Osteocyte (in vitro differentiated cells): ENCODE measurements at places on chromosomes 16 and 17. TPM values are rescaled to one million over a fixed set of nuclear protein-coding genes. Genes with fewer than 3 reads are reported as not detected.
A peak's percentile ranks its signal among the peaks of the same experiment; 100 is the strongest.

DNA sequence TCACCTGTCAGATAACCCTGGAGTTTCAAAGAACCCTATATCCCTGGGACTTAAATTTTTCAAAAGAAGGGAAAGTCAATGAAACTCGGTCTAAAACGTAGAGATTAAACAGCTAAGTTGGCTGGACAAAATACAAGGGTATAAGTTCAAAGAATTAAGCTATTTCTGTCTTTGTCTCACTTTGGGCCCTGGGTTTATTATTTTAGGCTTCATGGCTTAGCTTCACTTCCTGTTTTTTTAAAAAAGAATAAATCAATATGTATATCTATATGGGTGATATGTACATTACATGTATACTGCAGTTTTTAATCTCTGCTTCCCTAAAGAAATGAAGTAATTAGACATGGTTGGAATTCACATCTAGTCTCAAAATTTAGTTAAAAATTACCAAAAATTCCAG lies 132.3 kb downstream of the TRIM37 start:
- no peaks in the 10 kb centered on the region for H3K4me1 ChIP-seq
- no peaks in the 10 kb centered on the region for H3K36me3 ChIP-seq
- H3K4me3 ChIP-seq: no peak overlapping the region
- no peak overlapping the region for H3K27ac ChIP-seq

DNA sequence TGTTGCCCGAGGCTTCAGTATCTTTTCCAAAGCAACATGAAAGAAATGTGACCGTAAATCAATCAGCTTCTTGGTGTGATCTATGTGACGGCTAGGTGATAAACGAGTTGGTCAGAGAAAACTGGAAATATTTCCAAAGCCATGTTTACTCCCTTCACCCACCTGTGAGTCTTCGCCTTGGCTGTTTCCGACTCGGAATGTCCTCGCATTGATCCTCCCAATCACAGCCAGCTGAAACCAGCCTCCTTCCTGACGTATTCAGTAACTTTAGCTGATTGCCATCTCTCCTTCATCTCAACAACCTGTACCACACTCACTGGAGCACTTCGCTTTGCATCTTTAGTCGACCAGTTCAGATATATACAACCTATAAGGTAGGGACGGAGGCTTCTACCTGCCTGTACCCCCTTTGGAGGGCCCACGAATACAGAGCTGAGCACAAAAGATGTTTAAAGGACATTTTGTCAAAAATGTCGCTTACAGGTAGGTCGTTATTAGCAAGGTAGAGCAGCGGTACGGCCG lies 705 bp downstream of the KRABD2 start:
- peaks cover 51% of the 10 kb centered on the region for H3K4me1 ChIP-seq
- no peak for DNase-seq
- H3K27ac ChIP-seq: peak overlapping the region; percentile 95
- peak overlapping the region; percentile 90 for H3K4me3 ChIP-seq

The CYGB gene
- 8.6 and 9.1 TPM in 2 replicates for total RNA-seq

The TNFRSF13B gene
- not detected in 2 replicates for total RNA-seq
